ENCODE measurements at places on chromosomes 5 and 9.
A peak's percentile ranks its signal among the peaks of the same experiment; 100 is the strongest.

DNA sequence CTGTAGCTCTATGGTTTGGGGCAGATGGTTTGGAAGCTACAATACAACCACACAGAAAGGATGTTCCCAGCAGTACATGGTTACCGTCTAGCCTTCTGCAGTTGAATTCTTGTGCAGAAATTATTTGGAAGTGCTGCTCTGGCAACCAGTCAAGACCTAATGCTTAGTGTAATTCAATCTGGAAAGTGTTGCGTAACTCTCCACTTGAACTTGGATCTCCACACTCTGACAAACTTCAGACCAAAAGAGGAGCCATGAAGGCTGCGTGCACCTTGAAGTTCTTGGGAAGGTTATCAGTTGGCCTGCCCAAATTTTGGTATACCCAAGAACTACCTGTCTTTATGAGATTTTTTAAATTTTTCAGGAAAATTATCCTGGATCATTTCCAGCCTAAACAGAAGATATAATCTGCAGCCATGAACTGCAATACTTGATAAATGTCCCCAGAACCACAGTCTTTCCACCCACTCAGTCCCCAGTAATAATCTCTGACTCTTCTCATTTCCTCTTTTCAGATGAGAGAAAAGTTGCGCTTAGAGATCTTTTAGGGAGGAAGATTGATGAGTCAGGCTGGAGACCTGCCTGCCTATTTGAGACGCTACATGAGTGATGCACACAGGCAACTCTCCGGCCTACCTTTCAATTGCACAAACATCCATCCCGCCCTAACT lies 159.9 kb downstream of the FANCC start:
- DNase-seq = no peak

GRCh38 chr9:137836831-137837241 lies 40.7 kb upstream of the CACNA1B start:
- DNase-seq = peak; percentile 20

- no peak for DNase-seq
Observed at GRCh38 chr5:133480866-133481265, 131.5 kb downstream of the FSTL4 start.

DNA sequence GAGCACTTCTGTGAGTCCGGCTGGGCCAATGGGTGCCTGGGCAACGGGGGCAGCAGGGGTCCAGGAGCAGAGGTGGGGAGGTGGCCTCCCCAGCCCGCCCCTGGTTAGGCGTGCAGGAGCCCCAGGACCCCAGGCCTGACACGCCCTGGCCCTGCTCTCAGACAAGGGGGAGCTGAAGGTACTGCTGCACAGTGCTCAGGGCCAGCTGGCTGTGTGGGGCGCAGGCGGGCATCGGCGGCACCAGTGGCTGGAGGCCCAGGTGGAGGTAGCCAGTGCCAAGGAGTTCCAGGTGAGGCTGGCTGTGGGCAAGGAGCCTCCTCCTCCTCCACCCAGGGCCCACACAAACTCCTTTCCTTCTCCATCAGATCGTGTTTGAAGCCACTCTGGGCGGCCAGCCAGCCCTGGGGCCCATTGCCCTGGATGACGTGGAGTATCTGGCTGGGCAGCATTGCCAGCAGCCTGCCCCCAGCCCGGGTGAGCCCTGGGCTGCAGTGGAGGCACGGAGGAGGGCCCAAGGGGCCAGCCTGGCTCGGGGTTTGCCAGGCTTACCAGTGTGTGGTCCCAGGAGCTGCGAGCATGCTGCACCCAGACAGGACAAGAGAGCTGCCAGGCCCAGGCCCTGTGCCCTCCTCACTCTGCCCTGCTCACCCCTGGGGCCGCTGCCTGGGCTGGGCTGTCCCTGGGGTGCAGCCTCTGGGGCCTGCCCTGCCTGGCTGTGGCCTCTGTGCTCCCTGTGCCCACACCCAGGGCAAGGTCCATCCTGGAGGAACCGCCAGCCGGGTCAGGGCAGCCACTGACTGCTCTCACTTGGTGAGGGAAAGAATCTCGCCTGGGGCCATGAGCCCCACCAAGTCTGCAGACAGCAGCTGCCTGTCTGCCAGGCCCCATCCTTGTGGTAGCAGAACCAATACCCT lies 7.0 kb downstream of the MAMDC4 start:
- no peak for DNase-seq

DNA sequence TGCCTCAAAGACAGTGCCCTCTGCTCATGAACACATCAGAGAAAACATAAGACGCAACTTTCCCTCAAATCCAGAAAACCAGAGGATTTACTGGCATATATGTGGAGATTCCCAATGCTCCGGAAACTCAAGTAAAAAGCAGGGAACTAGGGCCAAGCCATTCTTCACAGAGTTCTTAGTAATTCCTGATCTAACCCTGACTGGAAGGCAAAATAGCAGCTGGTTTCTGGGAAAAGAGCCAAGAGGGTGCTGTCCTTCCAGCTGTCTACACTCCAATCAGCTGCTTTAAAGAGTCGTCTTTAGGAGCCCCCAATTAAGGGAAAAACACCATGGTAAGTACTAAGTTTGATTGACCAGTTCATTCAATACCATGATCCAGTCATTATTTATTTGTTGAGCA lies 49.6 kb downstream of the GNA14 start:
- no peak for DNase-seq

DNA sequence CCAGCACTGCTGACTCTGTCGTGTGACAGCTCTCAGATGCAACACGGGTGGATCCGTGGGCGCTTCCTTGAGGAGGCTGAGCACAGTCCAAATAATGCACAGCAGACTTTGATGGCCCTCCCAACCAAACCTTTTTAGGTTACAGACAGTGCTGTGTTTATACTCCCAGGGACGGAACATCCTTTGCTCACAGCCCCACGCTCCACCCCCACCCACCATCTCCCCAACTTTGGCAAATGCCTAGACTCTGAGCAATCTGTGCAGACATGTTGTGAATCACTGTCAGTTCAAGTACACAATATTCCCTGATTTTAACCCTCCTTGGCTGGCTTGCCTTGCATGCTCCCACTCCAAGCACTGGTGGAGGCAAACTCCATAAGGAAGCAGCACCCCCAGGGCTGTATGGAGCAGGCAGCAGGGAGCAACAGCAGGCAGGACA lies 324.6 kb downstream of the MLLT3 start:
- DNase-seq = no peak

- DNase-seq = no peak
Observed at GRCh38 chr9:3498691-3499090, 27.1 kb downstream of the RFX3 start.

DNA sequence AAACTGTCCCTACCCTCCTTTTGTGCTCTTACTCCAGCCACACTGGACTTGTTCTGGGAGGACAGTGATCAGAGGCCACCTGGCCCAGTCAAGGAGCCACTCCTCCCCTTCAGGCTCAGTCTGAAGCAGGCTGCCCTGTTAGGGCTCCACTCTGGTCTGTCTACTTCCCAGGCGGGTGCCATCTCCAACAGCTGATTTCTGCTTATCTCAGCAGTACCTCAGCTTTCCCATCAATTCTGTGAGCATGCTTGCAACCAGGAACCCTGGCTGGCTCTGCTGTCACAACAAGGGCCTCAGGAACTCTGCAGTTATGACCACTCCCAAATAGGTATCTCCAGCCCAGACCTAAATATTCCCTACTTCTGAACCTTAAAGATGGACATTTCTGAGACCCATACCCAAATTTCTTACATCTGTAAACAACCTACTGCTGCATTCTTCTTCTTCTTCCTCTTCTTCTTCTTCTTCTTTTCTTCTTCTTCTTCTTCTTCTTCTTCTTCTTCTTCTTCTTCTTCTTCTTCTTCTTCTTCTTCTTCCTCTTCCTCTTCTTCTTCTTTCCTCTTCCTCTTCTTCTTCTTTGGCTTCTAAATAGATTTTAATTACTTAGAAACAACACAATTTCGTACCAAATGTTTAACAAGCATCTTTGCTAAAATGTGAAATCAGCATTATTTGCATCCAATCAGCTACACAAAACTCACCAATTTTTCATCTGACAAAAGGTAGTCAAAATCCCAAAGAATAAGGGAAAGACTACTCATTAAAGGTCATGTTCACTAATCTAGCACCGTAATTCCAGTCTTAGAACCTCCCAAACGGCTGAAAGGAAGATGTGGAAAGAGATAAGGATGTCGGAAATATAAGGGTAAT lies 13.6 kb upstream of the SLC22A4 start:
- no peak for DNase-seq

- no peak for DNase-seq
Observed at GRCh38 chr5:53603009-53603687, 42.7 kb downstream of the NDUFS4 start.

All from ELF-1 (cell line).